ENCODE measurements at places on chromosomes 12 and 14.

DNA sequence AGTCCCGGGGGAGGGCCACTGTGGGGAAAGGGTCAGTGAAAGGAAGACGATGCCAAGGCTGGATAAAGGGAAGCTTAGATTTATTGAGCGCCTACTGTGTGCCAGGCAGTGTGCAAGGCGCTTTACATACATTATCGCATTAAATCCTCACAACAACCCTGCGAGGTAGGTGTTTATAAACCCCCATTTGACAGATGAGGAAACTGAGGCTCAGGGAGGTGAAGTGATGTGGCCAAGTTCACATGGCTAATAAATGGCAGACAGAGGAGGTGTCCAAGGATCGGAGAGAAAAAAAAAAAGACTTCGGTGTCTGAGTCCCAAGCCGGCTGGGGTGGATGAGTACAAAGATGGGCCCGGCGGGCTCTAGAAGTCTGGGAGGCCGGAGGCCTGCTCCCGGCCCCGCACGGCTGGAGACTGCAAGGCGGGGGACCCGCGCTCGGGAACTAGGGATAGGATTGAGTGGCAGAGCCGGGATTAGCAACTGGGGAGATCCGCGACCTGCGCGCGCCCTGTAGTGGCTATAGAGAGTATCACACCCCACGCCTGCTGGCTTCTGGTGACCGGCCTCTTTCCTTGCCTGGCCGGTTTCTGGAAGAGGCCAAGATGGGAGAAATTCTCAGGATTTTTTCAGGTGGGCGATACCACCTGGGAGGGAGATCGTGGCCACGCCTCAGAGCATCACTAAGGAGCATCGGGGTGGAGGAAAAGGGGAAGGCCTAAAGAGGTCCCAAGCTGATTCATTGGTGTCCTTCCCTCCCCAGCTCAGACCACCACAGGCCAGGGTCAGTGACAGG lies 3.9 kb downstream of the DDN start:
- peak; percentile 50 for DNase-seq

GRCh38 chr12:108928695-108929094 lies 48.8 kb downstream of the DAO start:
- DNase-seq, result no peak

GRCh38 chr14:39266525-39266870 lies 32.8 kb downstream of the MIA2 start:
- no peak for DNase-seq

DNA sequence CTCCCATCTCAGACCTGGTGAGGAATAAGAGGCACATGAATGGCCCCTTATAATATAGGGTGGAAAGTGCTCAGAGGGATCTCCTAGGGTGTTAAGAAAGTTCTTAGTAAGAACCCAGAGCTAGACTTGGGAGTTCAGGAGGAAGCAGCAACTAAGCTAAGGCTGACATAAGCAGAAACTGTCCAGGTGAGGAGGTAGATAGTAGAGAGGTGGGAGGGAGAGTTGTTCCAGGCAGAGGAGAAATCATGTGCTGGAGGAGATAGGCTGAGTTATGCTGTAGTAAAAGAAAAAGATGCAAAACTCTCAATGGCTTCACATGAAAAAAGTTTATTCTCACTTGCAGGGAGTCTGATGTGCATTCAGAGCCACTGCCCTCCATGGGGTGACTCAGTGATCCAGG lies 50.7 kb downstream of the FOS start:
- no peak for DNase-seq

GRCh38 chr14:24264298-24264697 lies 1.3 kb upstream of the TGM1 start:
- no peak for DNase-seq

DNA sequence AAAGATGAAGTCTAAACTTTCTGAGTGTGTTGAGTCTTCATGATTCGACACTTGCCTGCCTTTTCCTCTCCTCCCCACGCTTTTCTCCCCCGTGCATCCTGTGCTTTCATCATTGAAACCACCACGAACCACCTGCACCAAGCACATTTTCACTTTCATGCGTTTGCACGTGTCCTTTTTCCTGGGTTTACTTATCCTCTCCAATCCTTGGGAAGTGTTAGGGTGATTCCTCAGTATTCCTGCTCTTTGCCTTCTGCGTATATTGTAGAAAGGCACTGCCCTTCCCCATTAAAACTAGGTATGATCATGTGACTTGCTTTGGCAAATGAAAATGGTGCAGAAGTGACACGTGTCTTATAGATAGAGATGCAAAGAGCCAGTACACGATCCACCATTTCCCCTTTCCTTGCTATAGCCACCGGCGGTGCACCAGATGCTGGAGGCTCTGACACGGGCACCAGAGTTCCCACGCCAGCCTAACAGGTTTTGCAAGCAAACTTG lies 106.6 kb downstream of the BRMS1L start:
- no peak for DNase-seq

DNA sequence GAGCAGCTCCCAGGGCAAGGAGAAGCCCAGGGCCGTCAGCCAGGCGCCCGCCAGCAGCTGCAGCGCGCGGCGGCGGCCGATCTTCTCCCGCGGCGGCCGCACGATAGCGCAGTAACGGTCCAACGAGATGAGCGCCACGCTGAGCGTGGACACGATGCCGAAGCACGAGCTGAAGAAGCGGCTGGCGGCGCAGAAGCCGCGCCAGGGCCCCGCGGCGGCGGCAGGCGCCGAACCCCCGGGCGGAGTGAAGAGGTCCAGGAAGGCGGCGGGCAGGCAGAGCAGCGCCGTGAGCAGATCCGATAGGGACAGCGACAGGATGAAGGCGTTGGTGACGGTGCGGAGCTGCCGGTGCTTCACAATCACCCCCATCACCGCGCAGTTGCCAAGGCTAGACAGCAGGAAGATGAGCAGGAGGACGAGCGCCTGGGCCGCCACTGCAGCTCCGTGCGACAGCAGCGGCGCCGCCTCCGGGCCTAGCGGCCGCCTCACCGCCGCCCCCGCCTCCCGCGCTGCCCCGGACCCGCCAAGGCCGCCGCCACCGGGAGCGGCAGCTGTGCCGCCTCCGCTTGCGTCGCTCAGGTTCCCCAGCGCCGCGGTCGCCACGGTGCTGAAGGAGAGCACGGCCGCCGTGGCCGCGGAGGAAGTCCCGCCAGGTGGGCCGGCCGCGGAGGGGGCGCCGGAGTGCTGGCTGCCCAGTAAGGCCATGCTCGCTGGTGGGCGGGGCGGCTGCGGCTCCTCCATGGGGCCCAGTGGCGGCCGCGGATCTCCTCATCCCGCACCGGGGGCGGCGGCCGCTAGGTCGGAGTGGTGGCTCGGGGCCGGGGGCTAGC lies 479 bp downstream of the GPR135 start:
- no peak for DNase-seq

DNA sequence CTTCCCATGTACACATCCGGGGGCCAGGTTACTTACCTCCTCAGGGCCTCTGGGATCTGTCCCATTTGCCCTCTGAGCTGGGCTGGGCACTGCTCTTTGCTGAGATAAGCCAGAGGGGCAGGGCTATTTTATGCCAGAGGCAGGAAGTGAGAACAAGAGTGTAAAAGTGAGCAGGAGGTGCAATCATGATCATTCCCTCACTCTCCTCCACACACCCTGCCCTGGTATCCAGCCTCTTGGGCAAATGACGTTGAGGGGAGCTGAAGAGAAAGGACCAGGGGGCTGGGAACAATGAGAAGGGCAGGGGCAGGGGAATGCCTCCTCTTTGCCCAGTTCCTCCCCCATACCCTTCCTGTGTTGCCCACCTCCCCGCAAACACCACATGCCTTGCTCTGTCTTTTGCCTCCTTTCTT lies 4.2 kb downstream of the LPAR5 start:
- DNase-seq, result no peak

- no peak for DNase-seq
Observed at GRCh38 chr14:47466916-47467315, 208.5 kb downstream of the MDGA2 start.

- DNase-seq, result no peak
Observed at GRCh38 chr12:93594766-93595311, 22.4 kb downstream of the SOCS2 start.

DNA sequence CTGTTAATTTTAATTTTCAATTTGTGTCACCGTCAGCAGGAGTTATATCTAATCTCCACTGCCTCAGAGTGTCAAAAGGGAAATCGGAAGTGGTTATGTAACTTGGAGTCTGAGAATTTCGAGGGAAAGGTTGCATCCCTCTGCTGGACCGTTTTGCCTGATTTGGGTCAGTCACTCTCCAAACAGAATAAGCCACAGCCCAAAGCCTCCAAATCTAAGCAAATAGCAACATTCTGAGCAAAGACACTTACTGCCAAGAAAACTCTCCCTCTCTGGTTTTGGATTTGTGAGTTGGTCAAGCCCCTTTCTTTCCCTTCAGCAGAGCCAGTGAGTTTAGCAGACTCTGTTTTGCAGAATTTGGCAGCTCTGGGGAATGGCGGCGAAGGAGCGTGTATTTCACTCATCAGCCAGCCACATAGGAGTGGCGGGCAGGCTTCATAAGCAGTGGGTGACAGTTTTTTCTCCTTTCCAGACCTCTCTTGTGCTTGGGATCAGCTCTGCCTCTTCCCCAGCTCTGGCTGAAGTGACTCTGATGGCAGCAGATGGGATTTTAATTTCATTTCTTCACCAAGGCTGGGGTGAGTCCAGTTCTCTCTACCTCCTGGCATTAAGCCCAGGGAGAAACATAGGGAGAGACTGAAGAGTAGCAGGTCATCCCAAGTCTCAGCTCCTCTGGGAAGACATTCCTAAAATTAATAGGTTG lies 218.7 kb upstream of the NOS1 start:
- DNase-seq, result no peak

- DNase-seq, result no peak
Observed at GRCh38 chr14:58553959-58554358, 83.8 kb upstream of the DACT1 start.

- DNase-seq, result no peak
Observed at GRCh38 chr12:78384541-78384940, 480.0 kb upstream of the SYT1 start.

- no peak for DNase-seq
Observed at GRCh38 chr14:93081876-93082570, 33.7 kb downstream of the ITPK1 start.

GRCh38 chr12:120979862-120980696 lies 1.7 kb downstream of the HNF1A start:
- no peak for DNase-seq

- no peak for DNase-seq
Observed at GRCh38 chr12:67741270-67741669, 92.7 kb downstream of the DYRK2 start.

DNA sequence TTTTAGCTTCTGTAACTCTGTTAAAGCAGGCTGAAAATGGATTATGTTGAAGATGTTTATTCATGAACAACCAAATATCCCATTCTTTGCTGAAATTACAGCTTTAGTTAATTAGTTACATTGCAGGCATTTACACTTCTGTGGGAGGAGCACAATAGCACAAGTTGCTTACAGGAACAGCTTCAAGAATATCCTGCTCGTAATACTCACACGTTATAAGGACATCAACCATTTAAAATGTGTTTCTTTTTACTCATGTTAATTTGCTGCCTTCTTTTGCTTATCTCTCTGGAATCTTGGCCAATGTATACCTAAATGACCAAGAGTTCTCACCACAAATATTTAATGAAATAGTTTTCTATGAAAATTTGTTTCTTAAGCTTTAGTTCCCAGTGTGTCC lies 305.2 kb upstream of the SYT1 start:
- no peak for DNase-seq

DNA sequence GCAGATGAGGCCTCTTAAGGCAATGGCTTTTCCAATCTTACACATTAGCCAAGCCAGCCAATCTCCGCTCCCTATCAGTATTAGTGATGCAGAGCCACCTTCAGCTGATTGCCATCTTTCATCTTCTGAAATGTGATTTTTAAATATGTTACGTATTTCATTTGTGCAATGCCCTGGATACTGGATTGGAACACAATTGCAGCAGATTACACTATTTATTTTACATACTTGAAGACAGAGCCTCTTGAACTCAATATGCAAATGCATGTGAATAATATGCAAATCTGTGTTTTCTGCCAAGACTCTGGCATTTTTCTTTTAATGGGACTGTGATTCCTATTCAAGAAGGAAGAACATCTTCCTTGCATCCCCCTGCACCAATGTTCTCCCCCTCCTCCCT lies 90.5 kb downstream of the GRIN2B start:
- DNase-seq, result no peak

DNA sequence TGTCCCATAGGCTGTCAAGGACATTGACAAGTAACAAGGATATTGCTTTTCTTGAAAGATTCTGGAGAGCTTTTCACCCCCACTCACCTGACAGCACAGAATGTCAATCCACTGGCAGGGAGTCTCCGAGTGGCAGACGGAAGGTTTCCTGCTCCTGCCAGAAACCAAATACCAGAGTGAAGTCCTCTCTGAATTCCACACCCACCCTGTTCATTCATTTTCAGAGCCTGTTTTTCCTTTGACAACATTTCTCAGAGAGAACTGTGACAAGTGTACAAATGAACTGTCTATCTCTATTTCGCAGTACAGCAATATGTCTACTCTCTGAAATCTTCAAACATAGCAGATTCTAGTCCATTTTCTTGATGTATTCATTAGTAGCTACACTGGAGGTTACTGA lies 26.2 kb upstream of the BICD1 start:
- no peak for DNase-seq

GRCh38 chr12:48771588-48772112 lies 17.2 kb downstream of the ADCY6 start:
- no peak for DNase-seq

- DNase-seq, result no peak
Observed at GRCh38 chr12:123445388-123446332, 9.2 kb upstream of the RILPL2 start.

GRCh38 chr12:41556176-41556575 lies 368.1 kb downstream of the PDZRN4 start:
- DNase-seq, result no peak

DNA sequence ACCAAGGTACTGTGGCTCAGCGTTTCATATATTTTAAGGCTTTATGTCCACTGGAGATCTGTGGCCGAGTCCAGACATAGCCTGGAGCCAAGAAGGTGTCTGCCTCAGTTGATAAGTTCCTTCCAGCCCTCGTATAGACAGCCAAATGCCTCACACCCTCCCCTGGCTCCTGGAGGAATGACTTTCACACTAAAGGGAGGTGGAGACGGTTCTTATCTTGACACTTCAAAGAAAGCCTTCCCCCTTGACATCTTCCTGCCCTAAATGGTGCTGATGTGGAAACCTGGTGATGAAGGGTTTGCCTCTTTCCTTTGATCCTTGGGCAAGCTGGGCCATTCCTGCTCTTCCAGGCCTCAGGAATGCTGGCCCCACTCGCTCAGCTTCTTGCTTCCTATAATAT lies 474.8 kb upstream of the TBX3 start:
- DNase-seq, result no peak

DNA sequence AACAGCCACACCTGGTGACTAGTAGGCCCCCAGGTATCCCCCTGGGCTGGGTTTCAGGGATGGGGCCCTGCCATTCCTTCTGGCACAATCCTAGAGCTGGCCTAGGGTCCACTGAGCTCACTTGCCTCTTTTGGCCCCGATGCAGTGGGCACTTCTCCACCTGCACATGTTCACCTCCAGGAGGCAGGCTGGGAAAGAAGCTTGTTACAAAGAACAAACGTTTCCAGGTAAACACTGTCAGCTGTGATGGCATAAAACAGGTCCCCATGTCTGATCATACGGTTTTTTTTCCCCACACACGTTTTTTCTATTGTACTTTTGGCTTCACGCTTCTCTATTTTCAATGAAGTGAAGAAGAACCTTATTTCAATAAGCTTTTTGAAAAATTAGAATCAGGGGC lies 15.8 kb upstream of the HVCN1 start:
- DNase-seq, result no peak

Measured in NCI-H446 treated with DMSO at 0.1 percent for 48 hours (cell line).